Mesendoderm (in vitro differentiated cells): ENCODE measurements at places on chromosomes 4 and X.

GRCh38 chr4:183548306-183548705 lies 43.4 kb downstream of the ING2 start:
- no peak for DNase-seq

- DNase-seq, result no peak
Measured at GRCh38 chrX:67437821-67438220, 106.0 kb upstream of the AR start.

DNA sequence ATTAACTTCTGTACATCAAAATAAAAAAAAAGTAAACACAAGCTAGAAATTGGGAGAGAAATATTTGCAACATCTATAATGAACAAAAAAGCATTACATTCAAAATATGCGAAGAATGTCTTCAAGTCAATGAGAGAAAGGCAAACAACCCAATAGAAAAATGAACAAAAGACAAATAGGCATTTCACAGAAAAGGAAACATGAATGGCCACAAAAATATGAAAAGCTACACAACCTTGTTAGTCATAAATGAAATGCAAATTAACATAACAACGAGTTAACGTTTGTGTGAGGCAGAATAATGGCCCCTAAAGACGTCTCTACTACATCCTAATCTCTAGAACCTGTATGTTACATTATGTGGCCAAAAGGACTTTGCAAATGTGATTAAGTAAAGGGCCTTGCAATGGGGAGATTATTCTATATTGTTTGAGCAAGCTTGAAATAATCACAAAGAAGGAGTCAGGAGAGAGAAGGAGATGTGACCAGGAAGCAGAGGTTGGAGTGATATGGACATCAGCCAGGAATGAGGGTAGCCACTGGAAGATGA lies 86.8 kb downstream of the WDFY3 start:
- no peak for DNase-seq

GRCh38 chrX:104918122-104918521 lies 302.4 kb downstream of the TEX13A start:
- no peak for DNase-seq

- no peak for DNase-seq
Measured at GRCh38 chrX:19661961-19662360, 146.7 kb upstream of the MAP3K15 start.

- DNase-seq, result no peak
Measured at GRCh38 chrX:97397371-97397770, 513.7 kb downstream of the RPA4 start.

DNA sequence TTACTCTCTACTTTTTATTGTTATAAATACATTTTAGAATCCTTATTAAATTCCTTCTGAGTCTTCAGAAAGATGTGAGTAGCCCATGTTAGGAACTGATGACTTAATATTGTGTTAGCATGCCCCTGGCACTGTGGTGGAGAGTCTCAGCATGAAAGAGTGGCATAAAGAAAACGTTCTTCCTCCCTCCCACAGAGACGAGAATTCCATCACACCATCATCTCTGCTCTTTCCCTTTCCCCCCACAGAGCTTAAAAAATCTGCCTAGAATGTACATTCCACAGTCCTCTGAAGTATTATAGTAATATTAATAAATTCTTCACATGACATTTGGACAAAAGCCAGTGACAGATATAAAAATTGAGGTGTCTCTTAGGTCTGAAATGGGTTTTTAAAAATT lies 117.8 kb upstream of the DKK2 start:
- DNase-seq, result peak; percentile 28

- peak; percentile 62 for DNase-seq
Measured at GRCh38 chr4:153535772-153536513, 69.8 kb downstream of the TMEM131L start.

- DNase-seq, result no peak
Measured at GRCh38 chrX:97039363-97040029, 155.8 kb downstream of the RPA4 start.

- DNase-seq, result no peak
Measured at GRCh38 chrX:39841604-39842003, 256.2 kb downstream of the BCOR start.

DNA sequence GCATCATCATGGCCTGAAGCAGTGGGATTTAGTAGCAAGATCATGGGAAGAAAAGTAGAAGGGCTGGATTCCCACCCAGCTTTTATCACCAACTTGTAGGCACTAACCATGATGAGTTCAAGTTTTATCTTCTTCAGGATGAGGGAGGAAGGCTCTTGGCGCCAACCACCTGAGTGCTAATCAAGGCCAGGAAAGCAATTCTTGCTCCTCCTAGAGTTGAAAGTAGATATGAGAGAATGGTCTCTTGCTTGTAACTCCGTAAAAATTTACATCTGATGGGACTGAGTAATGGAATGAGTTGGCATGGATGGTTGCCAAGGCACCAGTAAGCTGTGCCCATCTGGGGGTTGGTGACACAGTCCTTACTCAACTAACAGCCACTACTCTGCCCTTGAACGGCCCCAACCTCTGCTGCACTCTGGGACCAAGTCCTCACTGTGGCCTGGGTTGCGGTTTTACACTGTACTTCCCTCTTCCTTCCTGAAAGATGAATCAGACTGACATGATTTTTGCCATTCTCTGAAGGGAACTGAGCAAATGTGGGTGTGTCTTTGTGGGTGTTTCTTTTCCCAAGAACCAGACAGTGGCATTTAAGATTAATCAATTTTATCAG lies 39.4 kb upstream of the NDP start:
- no peak for DNase-seq

DNA sequence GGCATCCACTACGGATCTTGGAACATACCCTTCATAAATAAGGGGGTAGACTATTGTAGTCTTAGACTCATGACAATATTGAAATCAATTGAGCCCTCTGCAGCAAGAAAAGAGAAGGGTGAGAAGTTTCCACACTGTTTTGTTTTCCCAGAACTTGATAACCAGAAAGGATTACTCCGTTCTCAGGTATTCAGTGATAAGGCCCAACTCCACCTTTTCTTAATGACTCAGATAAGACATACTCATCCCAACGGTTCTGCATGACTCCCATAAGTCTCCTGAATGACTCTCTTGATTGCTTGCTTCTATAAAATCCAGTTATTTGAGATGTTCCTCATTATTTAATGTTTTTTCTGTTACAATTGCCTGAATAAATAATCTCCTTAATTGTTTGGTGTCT lies 111.7 kb downstream of the PABPC4L start:
- DNase-seq, result peak; percentile 78

DNA sequence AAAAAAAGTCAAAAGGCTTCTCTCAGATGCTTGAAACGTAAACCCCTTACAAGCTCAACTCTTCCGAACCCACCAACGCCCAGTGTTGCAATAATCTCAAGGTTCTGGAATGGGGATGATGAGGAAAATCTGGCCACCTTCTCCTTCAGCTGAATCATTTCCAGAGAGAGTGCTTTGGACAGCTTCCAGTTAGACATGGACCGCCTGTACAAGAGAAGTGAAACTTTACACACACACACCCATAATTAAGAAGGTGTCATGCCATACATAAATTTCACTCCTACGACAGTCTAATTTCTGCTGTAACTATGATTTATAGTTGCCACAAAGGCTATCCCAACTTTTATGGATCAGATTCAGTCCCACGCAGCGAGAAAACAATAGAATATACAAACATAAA lies 72.3 kb downstream of the PRKG2 start:
- no peak for DNase-seq

- DNase-seq, result peak; percentile 41
Measured at GRCh38 chrX:131828482-131828881, 194.6 kb upstream of the STK26 start.

DNA sequence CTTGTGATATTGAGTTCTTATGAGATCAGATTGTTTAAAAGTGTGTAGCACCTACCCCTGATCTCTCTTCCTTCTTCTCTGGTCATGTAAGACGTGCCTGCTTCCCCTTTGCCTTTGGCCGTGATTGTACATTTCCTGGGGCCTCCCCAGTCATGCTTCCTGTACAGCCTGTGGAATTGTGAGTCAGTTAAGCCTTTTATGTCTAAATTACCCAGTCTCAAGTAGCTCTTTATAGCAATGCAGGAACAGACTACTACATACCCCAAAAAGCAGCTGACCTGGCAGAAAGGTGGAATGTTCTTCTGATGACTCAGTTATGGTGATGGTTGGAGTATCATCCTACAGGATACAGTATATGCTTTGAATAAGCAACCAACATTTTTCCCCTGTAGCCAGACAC lies 11.4 kb upstream of the MCUB start:
- no peak for DNase-seq

GRCh38 chr4:90715242-90715641 lies 588.0 kb downstream of the CCSER1 start:
- DNase-seq, result no peak

DNA sequence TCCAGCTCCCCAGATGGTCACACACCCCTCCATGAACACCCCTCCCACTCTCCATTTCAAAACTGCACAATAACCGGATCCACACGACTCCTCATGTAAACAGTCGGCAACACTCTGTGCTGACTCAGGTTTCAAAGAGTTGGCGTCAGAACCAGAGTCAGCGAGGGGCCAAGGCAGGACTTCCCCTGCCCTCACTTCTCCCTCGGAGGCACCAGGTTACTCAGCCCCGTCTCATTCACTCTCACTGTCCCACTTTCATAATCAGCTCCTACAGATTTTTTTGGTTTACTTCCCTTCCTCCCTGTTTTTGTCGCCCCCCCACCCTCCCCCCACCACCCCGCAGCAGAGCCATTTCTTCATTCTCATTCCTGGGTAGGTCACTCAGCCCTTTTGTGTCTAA lies 2.7 kb upstream of the TIMP1 start:
- no peak for DNase-seq

DNA sequence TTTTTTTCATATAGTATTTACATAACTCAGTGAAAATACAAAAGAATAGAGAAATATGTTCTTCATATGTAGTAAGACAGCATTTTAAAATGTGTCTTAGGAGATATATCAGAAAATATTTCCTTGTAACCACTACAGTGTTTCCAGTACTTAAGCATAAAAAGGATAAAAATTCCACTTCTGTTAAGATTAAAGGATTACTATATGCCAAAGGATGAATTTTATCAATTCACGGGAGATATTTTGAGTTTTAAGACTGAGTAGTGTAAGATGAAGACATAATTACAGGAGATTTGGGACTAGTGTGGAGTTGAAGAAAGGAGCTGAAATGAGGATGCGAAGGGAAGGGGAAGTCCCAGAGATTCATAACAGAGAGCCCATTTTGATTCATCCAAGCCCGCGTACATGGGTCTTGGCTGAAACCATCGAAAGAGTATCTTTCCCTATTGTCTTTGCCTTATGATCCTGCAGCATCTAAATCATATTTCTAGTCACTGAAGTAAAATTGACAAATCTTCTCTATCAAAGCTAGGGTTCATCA lies 58.7 kb downstream of the MAD2L1 start:
- no peak for DNase-seq

DNA sequence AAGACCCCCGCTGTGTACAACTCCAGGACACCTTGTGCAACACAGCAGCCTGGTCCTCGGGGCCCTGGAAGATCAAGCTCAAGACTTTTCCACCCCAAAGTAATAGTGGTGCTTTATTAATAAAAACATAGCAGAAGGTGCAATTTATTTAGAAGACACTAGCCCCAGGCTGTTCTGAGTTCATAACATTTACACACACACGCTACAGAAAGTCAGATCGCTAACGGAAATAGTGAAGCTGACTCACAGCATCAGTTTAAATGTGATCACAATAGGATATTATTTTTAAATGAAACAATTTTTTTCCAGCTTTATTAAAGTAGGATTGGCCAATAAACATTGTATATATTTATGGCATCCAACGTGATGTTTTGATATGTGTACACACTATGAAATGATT lies 141.0 kb downstream of the STK32B start:
- DNase-seq, result no peak

- no peak for DNase-seq
Measured at GRCh38 chr4:189098932-189099696, 841.6 kb upstream of the FRG1 start.

- DNase-seq, result no peak
Measured at GRCh38 chr4:94641702-94642560, 115.8 kb upstream of the BMPR1B start.

- no peak for DNase-seq
Measured at GRCh38 chr4:149719357-149719756, 96.3 kb downstream of the IQCM start.

GRCh38 chr4:99207069-99207743 lies 11.8 kb downstream of the ADH6 start:
- DNase-seq, result no peak

DNA sequence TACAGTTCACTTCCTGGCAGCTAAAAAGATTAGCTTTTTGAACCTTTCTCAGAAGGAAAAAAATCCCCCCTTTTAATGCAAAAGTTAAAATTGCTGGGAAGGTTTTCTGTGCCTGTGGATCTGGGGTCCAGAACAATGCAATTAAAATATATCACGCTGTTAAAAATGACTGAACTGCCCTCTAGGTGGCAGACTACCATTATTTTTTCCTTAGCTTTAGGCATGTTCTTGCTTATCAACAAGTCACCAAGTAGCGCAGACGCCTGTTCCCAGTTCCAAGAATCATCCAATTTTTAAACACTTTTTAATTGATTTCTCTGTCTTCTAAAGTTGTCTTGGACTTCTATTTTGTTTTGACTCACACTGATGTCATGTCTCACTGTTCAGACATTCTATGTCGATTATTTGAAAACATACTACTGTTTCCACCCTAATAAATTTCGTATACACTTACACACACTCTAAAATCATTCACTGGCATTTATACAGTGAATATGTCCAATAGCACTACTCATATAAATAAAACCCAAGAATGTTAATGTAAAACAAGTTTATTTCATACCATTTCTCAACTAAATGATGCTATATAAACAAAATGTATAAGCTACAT lies 661.6 kb downstream of the RAPGEF2 start:
- DNase-seq, result peak; percentile 83

DNA sequence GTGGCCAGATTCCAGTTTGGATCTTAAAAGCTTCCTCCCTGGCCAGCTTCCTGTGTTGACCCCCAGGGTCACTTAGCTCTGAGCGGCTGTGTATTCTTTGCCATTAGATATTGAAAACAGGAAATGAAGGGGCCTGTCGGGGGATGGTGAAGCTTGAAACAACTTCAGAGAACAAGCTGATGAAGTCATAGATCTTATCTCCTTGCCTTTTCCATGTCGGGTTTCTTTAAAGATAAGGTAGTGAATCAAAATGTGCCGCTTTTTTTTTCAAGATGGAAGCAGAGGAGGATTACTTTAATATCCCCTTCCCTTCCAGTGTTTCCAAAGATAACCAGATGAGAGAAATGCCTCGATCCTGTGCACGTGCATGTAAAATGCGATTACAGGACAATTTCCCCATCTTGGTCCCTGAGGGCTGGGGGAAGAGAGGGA lies 508.5 kb downstream of the MID1IP1 start:
- DNase-seq, result peak; percentile 86

- peak; percentile 65 for DNase-seq
Measured at GRCh38 chrX:39855748-39856129, 242.0 kb downstream of the BCOR start.
